Activated naive CD4-positive, alpha-beta T cell treated with anti-CD3 and anti-CD28 coated beads, Interleukin-2, amount 50 U/mL, for 72 hours (primary cell): ENCODE measurements at places on chromosomes 1 and 21.
A peak's percentile ranks its signal among the peaks of the same experiment; 100 is the strongest.

GRCh38 chr1:235011599-235012435 is 116.8 kb downstream of the TOMM20 start:
- DNase-seq, result peak; percentile 90

DNA sequence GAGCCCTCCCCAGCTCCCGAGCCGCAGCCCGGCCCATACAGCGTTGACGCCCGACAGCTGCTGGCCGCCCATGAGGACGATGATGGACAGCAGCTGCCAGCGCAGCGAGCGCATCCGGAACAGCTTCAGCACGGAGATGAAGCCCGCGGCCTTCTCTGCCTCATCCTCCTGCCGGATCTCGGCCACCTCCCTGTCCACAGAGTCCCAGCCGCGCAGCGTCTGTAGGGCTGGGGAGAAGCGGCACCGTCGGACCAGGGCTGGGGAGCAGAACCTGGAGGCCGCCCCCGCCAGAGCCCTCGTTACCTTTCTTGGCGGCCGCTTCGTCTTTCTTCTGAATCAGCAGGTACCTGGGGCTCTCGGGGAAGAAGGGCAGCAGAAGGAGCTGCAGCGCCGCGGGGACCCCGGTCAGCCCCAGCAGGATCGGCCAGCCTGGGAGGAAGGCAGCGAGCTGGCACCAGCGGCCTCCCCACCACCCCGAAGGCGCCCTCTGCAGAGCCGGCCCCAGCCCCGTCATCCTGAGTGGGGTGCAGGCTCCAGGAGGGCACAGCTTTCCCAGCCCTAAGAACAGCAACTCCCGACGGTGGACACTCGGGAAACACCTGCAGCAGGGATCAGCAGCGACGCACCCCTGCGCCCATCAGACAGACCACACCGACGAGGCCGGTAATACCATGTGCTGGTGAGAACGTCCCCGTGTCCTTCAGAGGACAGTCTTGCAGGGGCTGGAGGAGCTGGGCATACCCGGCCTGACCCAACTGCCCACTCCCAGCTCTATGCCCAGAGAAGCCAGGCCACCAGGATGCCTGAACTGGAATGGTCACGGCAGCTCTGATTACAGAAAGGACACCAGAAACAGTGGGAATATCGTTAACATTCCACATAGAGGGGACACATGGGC is 13.8 kb upstream of the SLC2A7 start:
- DNase-seq, result no peak

GRCh38 chr1:182069028-182069466 is 7.5 kb upstream of the ZNF648 start:
- DNase-seq, result no peak

DNA sequence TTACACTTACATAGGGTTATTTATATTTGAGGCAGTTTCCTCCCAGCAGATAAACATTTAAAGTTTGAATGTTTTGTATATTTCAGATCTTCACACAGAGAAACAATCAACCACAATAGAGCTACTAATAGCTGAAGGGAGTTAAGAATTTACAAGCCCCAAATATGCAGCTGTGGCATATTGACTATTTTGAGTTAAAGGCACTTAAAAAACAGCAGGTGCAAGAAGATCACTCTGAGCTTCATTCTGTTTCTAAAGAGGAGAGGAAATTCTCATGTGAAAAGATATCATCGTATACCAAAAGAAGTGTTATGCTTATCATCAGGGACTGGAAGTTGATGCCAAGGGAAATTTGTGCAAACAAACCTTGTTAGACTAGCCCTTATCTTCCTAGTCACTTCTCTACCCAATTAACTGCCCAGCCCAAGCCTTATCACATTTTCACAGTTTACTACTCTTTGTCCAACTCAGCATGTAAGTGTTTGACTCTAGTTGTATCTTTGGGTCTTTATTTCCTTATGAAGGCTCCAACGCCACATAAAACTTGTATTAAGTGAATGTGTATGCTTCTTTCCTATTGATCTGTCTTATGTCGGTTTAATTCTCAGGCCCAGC is 66.3 kb upstream of the COG2 start:
- DNase-seq, result no peak

DNA sequence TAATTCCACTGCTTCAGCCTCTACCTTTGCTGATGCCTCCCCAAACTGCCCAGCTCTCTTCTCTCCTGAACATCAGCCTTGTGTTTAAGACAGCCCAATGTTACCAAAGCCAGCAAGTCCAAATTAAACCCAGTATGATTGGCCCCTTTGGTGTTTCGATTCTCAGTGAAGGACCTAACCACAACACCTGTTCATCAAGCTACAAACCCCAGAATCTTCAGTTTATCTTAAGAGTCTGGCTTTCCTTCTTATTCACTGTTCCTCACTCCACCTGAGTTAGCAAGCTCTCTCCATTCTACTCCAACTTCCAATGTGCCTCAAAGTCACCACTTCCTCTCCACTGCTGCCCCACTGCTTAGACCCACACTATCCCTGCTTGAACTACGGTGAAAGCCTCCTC is 25.5 kb upstream of the ITPKB start:
- no peak for DNase-seq

DNA sequence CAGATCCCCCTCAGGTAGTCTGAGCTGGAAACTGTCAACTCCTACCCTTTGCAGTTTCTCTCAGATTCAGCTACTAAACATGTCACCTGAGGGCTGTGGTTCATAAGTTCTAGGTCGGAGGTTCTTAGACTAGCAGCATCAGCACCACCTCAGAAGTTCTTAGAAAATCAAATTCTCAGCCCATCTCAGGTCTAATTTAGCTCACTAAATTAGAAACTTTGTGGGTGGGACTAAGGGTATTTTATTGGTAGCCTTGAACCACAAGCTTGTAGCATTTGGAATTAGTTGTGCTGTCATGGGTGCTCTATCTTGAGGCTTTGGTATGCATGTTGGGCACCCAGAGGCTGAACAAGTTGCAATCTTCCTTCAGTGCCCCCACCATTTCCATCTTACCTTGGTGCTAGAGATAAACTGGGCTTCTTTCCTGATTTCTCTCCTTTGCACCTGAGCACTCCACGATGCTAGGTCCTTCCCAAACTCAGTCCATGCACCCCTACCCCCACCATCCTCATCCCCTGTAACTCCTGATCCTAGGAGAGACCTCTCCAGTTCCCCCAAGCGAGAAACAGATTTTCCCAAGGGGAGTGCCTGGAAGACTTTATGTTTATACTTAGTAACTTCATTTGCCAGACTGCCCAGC is 54.2 kb downstream of the S1PR1 start:
- no peak for DNase-seq

DNA sequence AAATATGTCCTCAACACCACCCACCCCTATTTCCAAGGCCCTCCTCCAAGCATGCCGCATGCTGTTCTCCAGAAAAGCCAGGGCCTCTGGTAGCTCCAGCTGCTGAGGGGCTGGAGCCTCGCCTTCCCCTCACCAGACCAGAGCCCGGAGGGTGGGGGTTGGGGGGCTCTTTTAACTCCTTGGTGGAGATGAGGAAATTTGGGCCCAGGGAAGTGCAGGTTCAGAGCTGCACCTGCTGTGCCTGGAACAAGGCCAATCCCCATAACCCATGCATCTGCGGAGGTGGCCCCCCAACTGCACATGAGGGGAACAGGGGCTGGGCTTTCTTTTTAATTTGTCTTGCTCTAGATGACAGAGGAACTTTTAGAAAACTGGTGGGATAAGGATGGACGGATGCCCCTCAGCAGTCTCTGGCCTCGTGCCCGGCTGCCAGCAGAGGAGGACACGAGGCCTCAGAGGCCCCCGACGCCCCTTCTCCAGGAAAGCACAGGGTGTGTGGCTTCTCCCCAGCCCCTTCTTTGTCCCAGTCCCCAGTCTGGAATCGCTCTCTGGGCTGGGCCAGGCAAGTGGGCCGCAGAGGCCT is 550 bp upstream of the SELENON start:
- DNase-seq, result no peak

GRCh38 chr21:35562876-35563275 is 497.4 kb downstream of the SETD4 start:
- no peak for DNase-seq

DNA sequence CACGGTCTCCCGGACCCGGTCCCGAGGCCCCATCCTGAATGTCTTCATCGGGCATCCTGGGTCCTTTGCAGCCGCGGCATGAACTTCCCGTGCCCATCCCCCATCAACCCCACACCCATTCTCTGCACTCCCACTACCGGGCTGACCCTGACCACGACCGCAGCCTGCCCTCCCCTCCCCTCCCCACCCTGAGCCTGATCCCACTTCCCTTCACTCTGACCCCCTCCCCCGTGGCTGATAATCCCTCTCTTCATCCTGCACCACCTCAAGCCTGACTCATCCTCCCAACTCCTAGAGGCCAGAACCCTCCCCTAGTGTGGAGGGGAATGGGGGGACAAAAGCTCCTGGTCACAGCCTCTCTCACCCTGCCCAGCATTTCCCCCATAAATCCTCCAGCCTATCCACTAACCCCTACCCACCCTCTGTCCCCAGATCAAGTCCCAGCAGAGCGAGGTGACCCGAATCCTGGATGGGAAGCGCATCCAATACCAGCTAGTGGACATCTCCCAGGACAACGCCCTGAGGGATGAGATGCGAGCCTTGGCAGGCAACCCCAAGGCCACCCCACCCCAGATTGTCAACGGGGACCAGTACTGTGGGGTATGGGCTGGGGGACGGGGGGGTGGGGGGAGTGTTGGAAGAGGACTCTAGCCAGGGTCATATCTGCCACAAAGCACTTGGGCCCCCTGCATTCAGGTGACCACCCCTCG is 602 bp downstream of the SH3BGRL3 start:
- no peak for DNase-seq

GRCh38 chr1:52629667-52630066 is 3.3 kb upstream of the SHISAL2A start:
- DNase-seq, result no peak

DNA sequence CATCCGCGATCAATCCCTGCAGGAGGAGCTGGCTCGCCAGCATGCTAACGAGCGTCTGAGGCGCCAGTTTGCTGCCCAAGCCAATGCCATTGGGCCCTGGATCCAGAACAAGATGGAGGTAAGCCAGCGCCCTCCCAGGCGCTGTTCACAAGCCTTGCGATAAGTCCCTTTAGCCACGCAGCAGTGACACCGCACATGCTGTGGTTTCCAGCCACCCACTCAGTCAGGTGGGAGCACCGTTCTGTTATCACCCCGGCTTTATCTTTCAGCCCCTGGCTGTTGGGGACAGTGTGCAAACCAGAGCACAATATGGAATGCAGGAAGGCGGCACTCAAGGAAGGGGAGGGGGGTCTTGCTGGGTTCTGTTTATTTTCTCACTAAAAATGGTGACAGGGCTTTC is 41.1 kb upstream of the MTR start:
- no peak for DNase-seq

GRCh38 chr1:225897595-225898514 is 8.9 kb upstream of the LEFTY1 start:
- no peak for DNase-seq

- DNase-seq, result no peak
Measured at GRCh38 chr1:26701266-26701994, 5.6 kb downstream of the ARID1A start.

DNA sequence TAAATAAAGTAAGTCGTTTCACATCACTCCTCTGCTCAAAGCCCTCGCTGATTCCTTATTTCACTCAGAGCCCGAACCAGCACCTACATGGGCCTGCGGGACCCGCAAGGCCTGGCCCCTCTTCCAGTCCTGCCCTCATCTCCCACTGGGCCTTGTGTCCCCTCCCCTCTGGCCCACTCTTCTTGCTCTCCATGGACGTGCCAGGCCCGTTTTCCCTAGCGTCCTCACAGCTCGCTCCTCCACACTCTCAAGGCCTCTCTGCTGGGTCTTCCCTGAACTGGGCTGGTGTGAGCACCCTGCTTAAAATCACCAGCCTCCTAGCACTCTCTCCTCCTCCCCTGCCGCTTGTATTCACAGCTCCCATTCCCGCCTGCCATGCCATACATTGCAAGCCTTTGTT is 237.9 kb downstream of the FOXD2 start:
- DNase-seq, result no peak

DNA sequence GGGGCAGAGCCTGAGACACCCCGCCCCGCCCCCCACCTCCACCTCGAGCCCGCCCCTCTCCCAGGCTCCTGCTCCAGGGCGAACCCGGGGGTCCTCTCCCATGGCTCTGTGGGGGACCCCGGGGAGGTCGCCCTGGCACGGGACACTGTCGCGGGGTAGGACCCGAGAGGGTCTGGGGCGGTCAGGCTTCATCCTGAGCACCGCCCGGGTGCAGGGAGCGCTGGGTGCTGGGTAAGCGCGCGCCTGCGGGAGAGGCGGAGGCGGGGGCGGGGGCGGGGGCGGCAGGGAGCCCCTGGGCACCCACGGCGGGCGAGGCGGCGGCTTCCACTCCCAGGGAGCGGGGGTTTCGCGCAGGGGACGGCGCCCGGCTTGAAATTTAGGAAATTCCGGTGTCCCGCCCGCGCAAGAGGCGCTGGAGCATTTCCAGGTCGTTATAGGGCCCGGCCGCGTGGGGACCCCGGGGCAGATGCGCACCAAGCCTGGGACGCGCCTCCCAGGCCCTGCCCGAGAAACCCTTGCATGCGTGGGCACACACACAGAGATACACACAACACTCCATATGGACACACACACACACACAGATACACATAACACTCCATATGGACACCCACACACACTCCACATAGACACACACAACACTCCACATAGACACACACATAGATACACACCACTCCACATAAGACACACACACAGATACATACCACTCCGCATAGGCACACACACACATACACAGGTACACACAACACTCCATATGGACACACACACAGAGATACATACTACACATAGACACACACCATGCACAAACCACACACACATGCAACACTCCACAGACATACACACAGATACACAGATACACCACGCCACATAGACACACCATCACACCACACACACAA is 48.7 kb upstream of the SLC19A1 start:
- peak; percentile 59 for DNase-seq

- DNase-seq, result peak; percentile 81
Measured at GRCh38 chr1:47333922-47334764, 553 bp downstream of the CMPK1 start.

- DNase-seq, result no peak
Measured at GRCh38 chr1:58539553-58539952, 7.0 kb downstream of the OMA1 start.

GRCh38 chr1:190126728-190127127 is 350.9 kb downstream of the BRINP3 start:
- DNase-seq, result no peak

- no peak for DNase-seq
Measured at GRCh38 chr1:113226148-113226547, 153.2 kb downstream of the LRIG2 start.
